ENCODE measurements at places on chromosomes 13 and 19. TPM values are rescaled to one million over a fixed set of nuclear protein-coding genes. Genes with fewer than 3 reads are reported as not detected.

The TICAM1 gene
- polyA plus RNA-seq, result 20.5 TPM

The PTGIR gene
- 4.8 TPM for polyA plus RNA-seq

The ZNF682 gene
- polyA plus RNA-seq, result 6.9 TPM

The APLP1 gene
- 115 TPM for polyA plus RNA-seq

The DZIP1 gene
- 7.2 TPM for polyA plus RNA-seq

The FAM216B gene
- polyA plus RNA-seq, result 2.2 TPM

The MADCAM1 gene
- 1.8 TPM for polyA plus RNA-seq

The CADM4 gene
- 17.1 TPM for polyA plus RNA-seq

The IZUMO2 gene
- not detected for polyA plus RNA-seq

Data from hepatocyte (in vitro differentiated cells).